Calu3 (cell line): ENCODE measurements at places on chromosomes 7 and 10. TPM values are rescaled to one million over a fixed set of nuclear protein-coding genes. Genes with fewer than 3 reads are reported as not detected.

- DNase-seq = peak; percentile 35
These were observed 11.3 kb upstream of the AKR1C2 start for GRCh38 chr10:5014936-5015335.

GRCh38 chr10:118754229-118754555 is 578 bp downstream of the CACUL1 start:
- peak; percentile 52 for DNase-seq

The GHRHR gene
- total RNA-seq = not detected in 2 replicates

The ACTL6B gene
- not detected in 2 replicates for total RNA-seq
